Panc1 (cell line): ENCODE measurements at places on chromosomes 1 and 21. TPM values are rescaled to one million over a fixed set of nuclear protein-coding genes. Genes with fewer than 3 reads are reported as not detected.

The LCE1B gene
- not detected for total RNA-seq

The SLAMF6 gene
- not detected for total RNA-seq

GRCh38 chr1:30842697-30843354, 65.7 kb downstream of the SDC3 start:
- no peak overlapping the region for H3K27ac ChIP-seq
- no peaks in the 10 kb centered on the region for H3K4me1 ChIP-seq
- H3K4me3 ChIP-seq, result no peak overlapping the region
- no peak for DNase-seq
- no peaks in the 10 kb centered on the region for H3K36me3 ChIP-seq

GRCh38 chr1:78658901-78659300, 9.3 kb downstream of the IFI44 start:
- H3K27me3 ChIP-seq, result no peaks in the 10 kb centered on the region
- H3K27ac ChIP-seq, result no peak overlapping the region
- H3K4me1 ChIP-seq, result no peaks in the 10 kb centered on the region
- H3K4me3 ChIP-seq, result no peak overlapping the region
- no peak for DNase-seq

DNA sequence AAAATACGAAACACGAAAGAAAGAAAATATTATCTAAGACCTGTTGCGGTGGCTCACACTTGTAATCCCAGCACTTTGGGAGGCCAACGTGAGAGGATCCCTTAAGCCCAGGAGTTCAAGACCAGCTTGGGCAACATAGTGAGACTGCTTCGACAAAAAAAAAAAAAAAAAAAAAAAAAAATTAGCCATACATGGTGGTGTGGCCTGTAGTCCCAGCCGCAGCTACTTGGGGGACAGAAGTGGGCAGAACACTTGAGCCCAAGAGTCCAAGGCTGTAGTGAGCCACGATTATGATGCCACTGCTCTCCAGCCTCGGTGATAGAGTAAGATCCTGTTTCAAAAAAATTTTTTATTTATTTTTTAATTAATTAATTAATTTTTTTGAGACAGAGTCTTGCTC, 1.5 kb upstream of the RAB13 start:
- peaks cover 18% of the 10 kb centered on the region for H3K4me1 ChIP-seq
- no peak for DNase-seq
- peaks cover 14% of the 10 kb centered on the region for H3K36me3 ChIP-seq
- H3K4me3 ChIP-seq, result no peak overlapping the region
- no peak overlapping the region for H3K27ac ChIP-seq

DNA sequence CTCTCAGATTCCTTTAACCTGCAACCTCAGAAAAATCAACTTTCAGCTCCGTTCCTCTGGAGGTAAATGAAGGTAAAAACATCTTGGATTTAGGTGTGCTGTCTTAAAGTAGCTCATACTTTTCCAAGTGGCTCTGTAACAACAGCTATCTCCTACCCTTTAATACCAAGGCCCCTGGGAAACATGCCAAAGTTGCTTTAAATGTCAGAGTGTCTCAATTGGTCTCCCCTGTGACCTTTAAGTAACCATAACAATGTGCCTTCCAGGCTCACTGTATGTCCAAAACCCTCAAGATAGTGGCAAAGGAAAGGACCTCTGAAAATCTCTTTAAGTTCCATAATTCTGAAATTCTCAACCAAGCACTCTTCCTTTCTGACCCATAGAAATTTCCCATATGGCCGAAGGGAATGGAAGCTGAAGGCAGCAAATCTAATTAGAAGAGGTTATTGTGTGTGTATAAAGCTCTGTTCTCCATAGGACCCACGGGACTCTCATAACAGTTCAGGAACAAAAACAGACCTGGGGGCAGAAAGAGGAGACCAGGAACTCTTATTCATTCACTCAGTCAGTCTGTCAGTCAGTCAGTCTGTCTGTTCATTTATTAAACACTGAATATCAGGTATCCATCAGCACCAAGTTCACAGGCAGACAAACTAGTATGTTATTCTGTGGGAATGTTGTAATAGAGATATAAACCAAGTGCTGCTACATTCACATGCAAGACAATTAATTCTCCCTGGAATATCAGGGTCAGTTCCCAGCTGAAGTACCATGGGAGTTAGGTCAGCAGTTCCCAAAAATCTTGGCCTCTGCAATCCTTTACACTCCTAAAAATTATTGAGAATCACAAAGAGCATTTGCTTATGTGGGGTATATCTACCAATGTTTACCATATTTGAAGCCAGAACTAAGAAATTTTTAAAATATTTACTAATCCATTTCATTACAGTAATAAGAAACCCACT, 19.1 kb downstream of the ASTN1 start:
- no peak for DNase-seq
- no peak overlapping the region for H3K4me3 ChIP-seq
- H3K27me3 ChIP-seq, result no peaks in the 10 kb centered on the region
- H3K27ac ChIP-seq, result no peak overlapping the region
- H3K4me1 ChIP-seq, result no peaks in the 10 kb centered on the region
- no peaks in the 10 kb centered on the region for H3K36me3 ChIP-seq

GRCh38 chr1:162303004-162303344, 73.7 kb downstream of the SPATA46 start:
- H3K36me3 ChIP-seq, result no peaks in the 10 kb centered on the region
- H3K27ac ChIP-seq, result no peak overlapping the region
- H3K27me3 ChIP-seq, result no peaks in the 10 kb centered on the region
- no peak overlapping the region for H3K4me3 ChIP-seq
- H3K4me1 ChIP-seq, result no peaks in the 10 kb centered on the region
- DNase-seq, result no peak

- peak overlapping the region; percentile 36; the same call in 1 of the 2 replicates for H3K27ac ChIP-seq
- peaks cover 36% of the 10 kb centered on the region for H3K4me1 ChIP-seq
- H3K27me3 ChIP-seq, result no peaks in the 10 kb centered on the region
- no peaks in the 10 kb centered on the region for H3K36me3 ChIP-seq
- no peak overlapping the region for H3K4me3 ChIP-seq
Measured at GRCh38 chr1:21896652-21897532, 40.2 kb downstream of the HSPG2 start.

GRCh38 chr1:162335126-162335525, 41.5 kb downstream of the SPATA46 start:
- DNase-seq, result no peak
- no peak overlapping the region for H3K4me3 ChIP-seq
- H3K4me1 ChIP-seq, result no peaks in the 10 kb centered on the region; the same call in 1 of the 2 replicates
- H3K36me3 ChIP-seq, result no peaks in the 10 kb centered on the region
- no peaks in the 10 kb centered on the region for H3K27me3 ChIP-seq

DNA sequence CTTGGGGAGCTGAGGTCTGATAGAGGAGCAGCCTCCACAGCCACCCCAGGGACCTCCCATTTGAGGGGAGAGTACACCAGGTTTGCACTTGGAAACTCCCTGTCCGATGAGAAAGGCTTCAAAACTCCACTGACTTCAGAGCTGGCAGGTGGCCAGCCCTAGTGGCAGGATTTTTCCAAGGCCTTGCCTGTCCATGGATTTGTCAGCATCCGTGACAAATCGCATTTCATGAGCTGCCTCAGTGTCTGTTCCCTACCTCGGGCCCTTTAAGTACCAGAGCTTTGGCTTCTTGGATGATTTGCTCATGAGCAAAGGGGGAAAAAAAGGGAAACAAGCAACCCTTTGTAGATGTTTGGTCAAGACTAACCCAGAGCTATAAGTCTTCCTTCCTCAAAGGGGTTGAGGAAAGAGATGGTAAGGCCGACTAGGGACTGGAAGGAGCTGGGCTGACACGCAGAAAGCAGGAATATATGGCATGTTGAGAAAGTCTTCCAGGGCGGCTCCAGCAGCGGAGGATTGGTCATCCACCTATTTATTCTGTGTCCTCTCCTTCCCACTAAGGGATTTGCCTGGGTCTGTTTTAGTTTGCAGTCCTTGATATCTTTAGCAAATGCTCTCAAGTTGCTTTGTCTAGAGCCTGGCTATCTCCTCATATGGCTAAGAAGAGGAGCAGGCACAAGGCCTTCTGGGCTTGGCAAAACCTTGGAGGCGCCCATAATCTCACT, 2.7 kb upstream of the HSPG2 start:
- no peaks in the 10 kb centered on the region; the same call in 1 of the 2 replicates for H3K36me3 ChIP-seq
- peak; percentile 83 for DNase-seq
- H3K4me1 ChIP-seq, result peaks cover 55% of the 10 kb centered on the region
- H3K4me3 ChIP-seq, result no peak overlapping the region
- peak overlapping the region; percentile 93 for H3K27ac ChIP-seq

- no peaks in the 10 kb centered on the region for H3K4me1 ChIP-seq
- no peak overlapping the region for H3K27ac ChIP-seq
- H3K36me3 ChIP-seq, result no peaks in the 10 kb centered on the region
- H3K27me3 ChIP-seq, result no peaks in the 10 kb centered on the region
- DNase-seq, result no peak
Measured at GRCh38 chr21:23093259-23093658, 2095.1 kb downstream of the NCAM2 start.

- H3K36me3 ChIP-seq, result no peaks in the 10 kb centered on the region
- no peak overlapping the region for H3K27ac ChIP-seq
- H3K27me3 ChIP-seq, result no peaks in the 10 kb centered on the region
- no peak overlapping the region for H3K4me3 ChIP-seq
- no peak for DNase-seq
Measured at GRCh38 chr1:120954736-120955135, 65.2 kb downstream of the PPIAL4A start.
